Natural killer cell (primary cell): ENCODE measurements at places on chromosomes 2 and 18. TPM values are rescaled to one million over a fixed set of nuclear protein-coding genes. Genes with fewer than 3 reads are reported as not detected.

GRCh38 chr2:168436840-168437239 is 19.2 kb upstream of the CERS6 start:
- DNase-seq, result no peak

DNA sequence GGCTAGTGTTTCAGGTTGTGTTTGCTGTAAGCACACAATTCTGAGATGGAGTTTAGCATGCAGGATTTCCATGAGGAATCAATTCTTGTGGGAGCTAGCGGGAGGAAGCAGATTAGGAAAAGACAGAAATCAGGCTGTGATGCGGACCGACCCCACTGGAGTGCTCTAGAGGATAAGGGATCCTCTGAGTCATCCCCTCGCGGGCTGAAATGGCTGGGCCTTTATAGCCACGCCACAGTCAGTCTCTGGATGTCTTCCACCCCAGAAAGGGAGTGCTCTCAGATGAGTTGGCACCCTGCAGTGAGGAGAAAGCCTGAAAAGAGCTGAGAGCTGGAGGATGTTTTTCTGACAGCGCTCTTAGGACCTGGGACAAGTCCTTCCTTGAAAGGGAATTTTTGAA is 102.4 kb downstream of the GALNT3 start:
- no peak for DNase-seq

GRCh38 chr2:236964291-236964690 is 121.4 kb upstream of the COPS8 start:
- no peak for DNase-seq

- no peak for DNase-seq
Measured at GRCh38 chr2:173226899-173227698, 127.6 kb upstream of the CDCA7 start.

- no peak for DNase-seq
Measured at GRCh38 chr18:57624988-57625387, 3.4 kb upstream of the NARS1 start.

Gene ABCG8
- total RNA-seq, result not detected

Gene CYB5A
- total RNA-seq, result 13.0 TPM

Gene CD8A
- total RNA-seq, result 85.3 TPM
